Naive thymus-derived CD4-positive, alpha-beta T cell (primary cell): ENCODE measurements at places on chromosomes 13 and 19. TPM values are rescaled to one million over a fixed set of nuclear protein-coding genes. Genes with fewer than 3 reads are reported as not detected.

The ATXN8OS gene
- total RNA-seq = not detected

The ADGRE1 gene
- 8.3 TPM for total RNA-seq

The PSG4 gene
- total RNA-seq = 0.66 TPM

The IGFL3 gene
- total RNA-seq = not detected

The INSR gene
- 2.7 TPM for total RNA-seq

The EDNRB gene
- total RNA-seq = 0.32 TPM

The RBM42 gene
- total RNA-seq = 49.2 TPM

The PGLYRP1 gene
- total RNA-seq = not detected

The MYO1F gene
- 25.5 TPM for total RNA-seq

The IGFL1 gene
- not detected for total RNA-seq

The BORA gene
- 6.2 TPM for total RNA-seq

The IZUMO4 gene
- 12.2 and 16.2 TPM in 2 replicates for total RNA-seq

The CCL25 gene
- total RNA-seq = 2.3 and 2.7 TPM in 2 replicates

The TMC4 gene
- 1.2 TPM for total RNA-seq

The SELENOV gene
- total RNA-seq = not detected in 2 replicates

The LILRA5 gene
- 9.7 TPM for total RNA-seq

The GNG14 gene
- total RNA-seq = not detected

The LGALS16 gene
- not detected for total RNA-seq

The DAND5 gene
- total RNA-seq = not detected

- DNase-seq = no peak
Measured at GRCh38 chr19:19205416-19206410, 2.5 kb upstream of the NR2C2AP start.

- no peak for DNase-seq
Measured at GRCh38 chr13:38685974-38686576, 802 bp upstream of the FREM2 start.

DNA sequence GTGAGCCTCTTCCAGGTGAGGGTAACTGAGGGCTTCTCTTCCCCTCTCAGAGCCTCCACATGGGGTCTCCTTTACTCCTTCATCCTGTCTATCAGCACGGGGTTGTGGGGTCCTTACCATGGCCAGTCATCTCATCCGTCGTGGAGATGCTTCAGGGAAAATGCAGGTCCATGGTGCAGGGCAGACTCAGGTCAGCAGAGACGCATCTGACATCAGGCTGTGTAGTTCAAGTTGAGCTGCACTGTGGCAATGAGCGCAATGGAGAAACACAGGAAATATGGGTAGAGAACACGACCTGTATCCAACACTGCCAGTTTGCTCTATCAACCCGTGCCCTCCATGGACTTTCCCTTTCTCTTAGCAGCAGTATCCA is 13.9 kb downstream of the LILRA5 start:
- no peak for DNase-seq

DNA sequence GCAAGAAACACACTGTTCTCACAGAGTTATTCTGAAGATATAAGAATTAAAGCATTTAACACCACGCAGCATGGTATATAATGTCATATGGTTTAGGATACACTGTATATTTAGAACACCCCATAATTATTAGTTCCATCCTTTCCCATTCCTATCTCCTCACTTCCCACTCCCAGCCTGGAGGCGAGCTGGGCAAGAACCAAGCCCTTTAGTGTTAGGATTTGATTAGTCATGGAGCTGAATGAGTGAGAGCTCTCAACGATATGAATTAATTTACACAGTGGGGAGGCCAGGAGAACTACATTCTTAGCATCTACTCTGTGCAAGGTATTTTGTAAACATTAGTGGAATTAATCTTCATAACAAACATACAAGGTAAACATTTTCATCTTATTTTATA is 934.3 kb downstream of the DIAPH3 start:
- no peak for DNase-seq

- no peak for DNase-seq
Measured at GRCh38 chr19:46101293-46101692, 23.2 kb downstream of the IGFL3 start.

GRCh38 chr13:23695711-23696464 is 125.7 kb downstream of the TNFRSF19 start:
- peak; percentile 48 for DNase-seq

- DNase-seq = no peak
Measured at GRCh38 chr13:107713314-107713713, 502.0 kb downstream of the LIG4 start.

GRCh38 chr19:13086341-13086740 is 16.3 kb downstream of the LYL1 start:
- DNase-seq = no peak

DNA sequence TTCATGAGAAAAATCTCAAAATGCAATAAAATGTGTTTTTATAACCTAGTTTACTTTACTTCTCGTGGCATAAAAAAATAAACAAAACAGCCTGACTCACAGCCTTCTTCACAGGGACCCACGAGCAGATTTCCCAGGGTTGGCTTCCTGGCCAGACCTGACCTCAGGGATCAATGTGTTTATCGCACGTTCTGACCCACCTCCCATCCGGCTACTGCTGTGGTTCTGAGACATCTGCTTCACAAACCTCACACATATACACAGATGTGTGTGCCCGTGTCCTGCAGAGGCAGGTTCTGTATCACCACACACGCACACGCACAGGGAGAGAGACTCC is 118.3 kb downstream of the COL4A2 start:
- no peak for DNase-seq

DNA sequence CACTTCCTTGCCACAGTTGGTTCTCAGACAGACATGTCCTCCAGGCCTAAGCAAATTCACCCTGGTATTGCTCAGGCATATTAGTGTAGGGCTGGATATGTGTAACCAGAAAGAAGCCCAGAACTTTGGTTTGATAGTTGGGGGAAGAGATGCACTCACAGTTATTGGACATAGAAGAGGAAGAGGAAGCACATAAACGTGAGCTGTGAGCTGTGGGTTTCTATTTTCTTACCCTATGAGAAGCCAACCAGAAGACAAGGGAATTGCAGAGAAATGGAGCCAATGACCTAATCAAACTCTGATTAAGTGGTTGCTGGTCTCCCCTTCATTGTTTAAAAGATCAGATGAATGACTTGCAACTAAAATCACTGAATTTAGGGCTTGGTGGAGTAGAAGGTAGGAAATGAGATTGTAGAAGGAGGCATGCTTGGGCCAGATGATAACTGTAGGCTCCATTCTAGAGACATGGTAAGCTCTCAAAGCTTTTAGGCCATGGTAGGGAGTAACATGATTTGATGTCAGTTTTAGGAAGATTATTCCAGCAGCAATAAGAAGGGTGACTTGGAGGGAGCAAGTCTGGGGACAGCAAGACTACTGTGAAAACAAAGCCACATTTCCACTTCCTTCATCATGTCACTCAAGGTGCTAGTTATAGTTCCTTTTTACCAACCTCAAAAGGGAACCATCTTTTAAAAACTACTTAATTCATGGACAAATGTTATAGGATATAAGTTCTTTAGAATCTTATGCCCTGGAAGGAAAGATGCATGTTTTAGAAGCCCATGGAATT is 24.1 kb upstream of the WDFY2 start:
- DNase-seq = no peak

GRCh38 chr13:95115525-95115924 is 185.7 kb downstream of the ABCC4 start:
- no peak for DNase-seq

DNA sequence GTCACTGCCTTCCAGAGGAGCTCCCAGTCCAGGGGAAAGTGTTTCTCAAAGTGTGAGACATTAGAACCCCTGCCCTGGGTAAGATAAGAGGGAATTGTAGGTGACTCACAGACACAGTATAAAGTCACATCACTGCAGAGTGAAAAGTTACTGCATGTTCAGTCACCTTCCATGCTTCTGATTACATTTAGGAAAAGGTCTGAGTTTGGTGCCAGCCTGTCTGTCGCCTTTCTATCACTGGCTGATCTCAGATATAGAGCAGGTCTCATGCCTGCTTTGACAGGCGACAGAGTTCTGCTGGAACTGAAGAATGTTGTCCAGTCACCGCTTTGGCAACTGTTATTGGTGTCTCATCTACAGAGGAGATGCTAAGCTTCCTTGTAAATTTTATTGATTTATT is 1078.6 kb downstream of the UQCRFS1 start:
- DNase-seq = no peak

GRCh38 chr13:31035185-31035965 is 102.9 kb downstream of the TEX26 start:
- DNase-seq = no peak

DNA sequence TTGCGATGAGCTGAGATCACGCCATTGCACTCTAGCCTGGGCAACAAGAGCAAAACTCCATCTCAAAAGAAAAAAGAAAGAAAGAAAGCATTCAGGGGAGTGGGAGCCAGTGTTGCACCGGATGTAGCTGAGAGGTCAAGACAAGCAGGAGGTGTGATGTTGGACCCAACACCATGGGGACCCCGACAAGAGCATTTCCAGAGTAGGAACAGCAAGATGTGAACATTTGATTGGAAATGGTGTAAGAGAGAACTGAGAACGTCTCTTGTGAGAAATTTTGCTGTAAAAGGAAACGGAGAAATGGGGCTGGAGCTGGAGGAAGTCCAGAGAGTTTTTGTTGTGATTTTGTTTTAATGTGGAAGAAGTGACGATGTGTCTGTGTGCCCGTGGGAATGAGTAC is 15.8 kb upstream of the DPF1 start:
- no peak for DNase-seq

- DNase-seq = no peak
Measured at GRCh38 chr13:50636007-50636704, 207.3 kb downstream of the DLEU7 start.

GRCh38 chr19:17156947-17157302 is 58.2 kb upstream of the USE1 start:
- no peak for DNase-seq

DNA sequence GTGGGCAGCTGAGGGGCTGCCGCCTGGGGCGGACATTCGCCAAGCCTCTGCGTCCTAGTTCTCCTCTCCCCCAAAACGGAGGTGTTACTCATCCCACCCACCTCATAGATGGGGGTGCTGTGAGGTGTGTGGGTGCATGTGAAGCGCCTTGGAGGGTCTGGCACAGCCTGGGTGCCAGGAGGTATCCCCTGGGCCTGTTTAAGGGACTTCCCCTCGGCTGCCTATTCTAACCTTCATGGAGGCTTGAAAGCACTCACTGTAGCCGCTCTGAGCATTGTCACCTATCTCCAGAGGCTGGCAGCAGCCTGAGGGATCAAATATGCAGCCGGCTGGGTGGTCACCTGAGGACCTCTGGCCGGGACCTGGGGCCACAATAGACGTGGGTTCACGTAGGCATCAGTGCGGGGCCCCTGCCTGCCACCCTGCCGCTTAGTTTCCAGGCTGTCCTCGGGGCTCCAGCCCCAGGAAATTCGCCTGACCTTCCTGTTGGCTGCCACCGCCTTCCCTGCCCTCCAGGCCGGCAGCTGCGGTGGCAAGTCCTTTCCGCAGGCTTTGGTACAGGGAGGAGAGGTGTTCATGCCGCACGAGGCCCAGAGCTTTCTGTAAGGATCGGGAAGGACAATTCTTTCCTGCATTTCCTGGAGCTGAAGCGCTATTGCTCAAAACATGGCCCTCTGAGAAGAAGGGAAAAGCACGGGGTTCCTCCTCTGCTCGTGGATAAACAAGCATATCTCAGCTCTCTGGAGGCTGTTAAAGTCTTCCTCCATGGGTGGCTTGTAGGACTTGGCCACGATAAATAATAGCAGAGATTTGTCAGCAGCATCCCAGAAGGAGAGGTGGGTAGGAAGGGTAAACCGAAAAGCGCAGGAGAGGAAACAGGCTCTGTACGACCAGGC is 4.6 kb downstream of the COL4A2 start:
- DNase-seq = no peak
